ENCODE measurements at places on chromosomes 11 and 22.

DNA sequence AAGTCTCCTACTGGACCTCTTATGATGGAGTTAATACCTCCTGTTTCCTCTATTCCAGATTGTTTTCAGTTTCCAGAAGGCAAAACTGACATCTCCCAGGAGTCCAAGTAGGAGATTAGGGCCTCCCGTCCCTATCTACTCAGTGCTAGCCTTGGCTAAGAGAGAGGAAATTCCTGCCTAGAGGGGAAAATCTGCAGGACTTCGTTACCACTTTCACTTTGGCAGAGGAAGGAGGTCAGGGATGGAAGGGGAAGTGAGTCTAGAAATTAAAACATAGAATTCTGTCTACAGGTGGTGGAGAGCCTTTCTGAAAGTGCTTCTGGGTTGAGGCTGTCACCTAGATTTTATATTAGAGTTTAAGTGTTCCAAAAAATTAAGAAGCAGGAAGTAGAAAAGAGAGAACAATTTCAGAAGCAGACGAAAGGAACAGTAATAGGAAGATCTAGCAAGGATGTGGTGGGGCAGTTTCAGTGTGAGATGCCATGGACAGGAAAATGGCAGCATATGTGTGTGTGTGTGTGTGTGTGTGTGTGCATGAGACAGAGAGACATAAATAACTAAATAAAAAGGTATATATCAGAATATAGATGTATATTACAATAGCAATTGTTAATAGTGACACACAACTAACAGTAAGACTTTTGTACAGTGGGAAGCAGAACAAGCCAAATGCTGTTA, 2.4 kb upstream of the TRIM68 start:
- no peak for DNase-seq

GRCh38 chr11:2134022-2135010, 4.9 kb downstream of the IGF2 start:
- DNase-seq: no peak

GRCh38 chr11:87325490-87325872, 287.7 kb downstream of the TMEM135 start:
- DNase-seq: no peak

DNA sequence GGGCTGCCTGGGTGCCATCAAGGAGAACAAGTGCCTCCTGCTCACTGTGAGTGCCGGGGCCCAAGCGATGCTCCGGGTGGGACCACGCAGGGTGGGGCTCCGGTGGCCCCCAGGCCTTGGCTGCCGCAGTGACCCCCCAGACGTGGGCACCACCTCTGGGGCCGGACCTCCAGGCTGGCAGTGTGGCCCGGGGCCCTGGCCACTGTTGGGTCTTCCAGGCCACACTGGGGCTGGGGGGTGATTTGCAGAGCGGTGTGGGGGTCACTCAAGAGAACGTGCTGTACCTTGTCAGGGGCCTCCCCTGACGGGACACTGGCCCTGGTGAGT, 20.0 kb downstream of the TSPAN4 start:
- no peak for DNase-seq

DNA sequence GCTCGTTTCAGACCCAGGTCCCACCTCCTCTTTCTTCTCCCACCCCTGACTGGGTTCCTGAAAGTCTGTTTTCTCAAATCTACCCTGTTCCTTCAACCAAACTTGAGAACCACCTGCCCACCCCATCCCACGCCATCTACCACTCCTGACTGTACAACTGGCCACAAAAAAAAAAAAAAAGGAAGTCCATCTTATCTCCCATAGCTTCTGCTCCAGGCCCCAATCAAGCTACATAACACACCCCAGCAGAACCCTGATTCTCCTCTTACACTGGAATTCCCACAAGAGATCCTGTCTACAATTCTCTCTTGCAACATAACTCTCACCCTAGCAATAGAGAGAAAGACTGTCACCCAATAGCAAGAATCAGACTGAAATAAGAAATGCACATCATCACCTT, 39.2 kb upstream of the CHST1 start:
- no peak for DNase-seq

GRCh38 chr11:26244207-26244606, 87.7 kb upstream of the ANO3 start:
- DNase-seq: no peak

GRCh38 chr11:117010808-117011540, 87.3 kb downstream of the SIK3 start:
- no peak for DNase-seq

GRCh38 chr22:17104336-17104935, 16.7 kb downstream of the TMEM121B start:
- DNase-seq: no peak

GRCh38 chr11:103602840-103603239, 433.6 kb upstream of the DDI1 start:
- DNase-seq: no peak

DNA sequence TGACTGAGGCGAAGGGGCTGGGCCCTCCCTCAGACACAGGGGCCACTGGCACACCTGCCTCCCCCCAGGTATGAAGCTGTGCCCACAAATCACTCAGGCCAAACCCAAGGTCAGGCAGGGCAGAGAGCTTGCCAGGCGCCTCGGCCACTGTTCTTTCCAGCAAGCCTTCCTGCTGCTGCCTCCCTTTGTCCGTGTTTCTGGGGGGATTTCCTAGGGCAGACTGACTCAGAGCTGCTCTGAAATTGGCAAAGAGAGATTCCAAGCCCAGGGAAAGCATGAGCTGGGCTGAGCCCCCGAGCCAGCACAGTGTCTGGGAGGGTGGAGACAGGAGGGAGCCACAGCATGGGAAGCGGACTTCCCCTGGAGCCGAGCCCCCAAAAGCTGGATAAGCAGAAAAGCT, 33.2 kb downstream of the PPP2R1B start:
- DNase-seq: no peak

DNA sequence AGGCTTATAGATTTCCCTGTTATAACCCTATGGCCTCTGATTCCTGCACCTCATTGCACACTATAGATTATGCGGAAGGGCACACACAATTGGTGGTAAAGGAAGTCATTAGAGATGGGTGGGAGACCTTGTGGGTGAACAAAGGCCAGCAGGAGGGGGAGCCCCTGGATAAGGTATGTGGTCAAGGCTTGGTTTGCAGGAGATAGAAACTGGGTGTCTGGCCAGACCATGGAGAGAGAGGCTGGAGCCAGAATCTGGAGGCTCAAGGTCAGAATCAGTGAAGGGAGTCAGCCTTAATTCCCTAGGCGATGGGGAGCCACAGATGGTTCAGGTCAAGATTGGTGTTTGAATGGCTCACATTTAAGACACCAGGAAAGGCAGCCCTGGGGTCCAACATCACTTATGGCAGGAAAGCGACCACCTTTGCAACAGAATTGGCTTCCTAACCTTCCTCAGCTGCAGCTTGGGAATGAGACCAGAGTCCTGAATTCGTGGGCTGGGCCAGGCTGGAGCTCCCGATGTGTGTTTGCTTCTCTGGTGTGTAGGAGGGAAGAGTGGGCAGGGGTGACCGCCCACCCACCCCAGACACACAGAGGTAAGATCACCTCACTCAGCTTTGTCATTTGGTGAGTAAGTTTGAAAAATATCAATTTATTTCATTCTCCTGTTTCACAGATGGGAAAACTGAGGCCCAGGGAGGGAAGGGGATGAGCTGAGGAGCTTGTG, 22.7 kb upstream of the SCUBE1 start:
- no peak for DNase-seq

- no peak for DNase-seq
Observed at GRCh38 chr22:41888627-41889200, 26.2 kb downstream of the SHISA8 start.

GRCh38 chr11:1203505-1204271, 19.2 kb upstream of the MUC5B start:
- no peak for DNase-seq

DNA sequence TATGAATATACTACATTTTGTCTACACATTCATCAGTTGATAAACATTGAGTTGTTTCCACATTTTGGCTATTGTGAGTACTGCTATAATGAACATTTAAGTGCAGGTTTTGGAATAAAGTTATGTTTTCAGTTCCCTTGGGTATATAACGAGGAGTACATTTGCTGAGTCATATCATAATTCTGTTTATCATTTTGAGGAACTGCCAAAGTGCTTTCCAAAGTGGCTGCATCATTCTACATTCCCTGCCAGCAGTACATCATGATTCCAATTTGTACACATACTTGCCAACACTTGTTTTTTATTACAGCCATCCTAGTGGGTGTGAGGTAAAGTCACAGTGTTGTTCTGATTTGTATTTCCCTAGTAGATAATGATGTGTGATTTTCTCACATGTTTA, 1458.6 kb upstream of the TENM4 start:
- no peak for DNase-seq

DNA sequence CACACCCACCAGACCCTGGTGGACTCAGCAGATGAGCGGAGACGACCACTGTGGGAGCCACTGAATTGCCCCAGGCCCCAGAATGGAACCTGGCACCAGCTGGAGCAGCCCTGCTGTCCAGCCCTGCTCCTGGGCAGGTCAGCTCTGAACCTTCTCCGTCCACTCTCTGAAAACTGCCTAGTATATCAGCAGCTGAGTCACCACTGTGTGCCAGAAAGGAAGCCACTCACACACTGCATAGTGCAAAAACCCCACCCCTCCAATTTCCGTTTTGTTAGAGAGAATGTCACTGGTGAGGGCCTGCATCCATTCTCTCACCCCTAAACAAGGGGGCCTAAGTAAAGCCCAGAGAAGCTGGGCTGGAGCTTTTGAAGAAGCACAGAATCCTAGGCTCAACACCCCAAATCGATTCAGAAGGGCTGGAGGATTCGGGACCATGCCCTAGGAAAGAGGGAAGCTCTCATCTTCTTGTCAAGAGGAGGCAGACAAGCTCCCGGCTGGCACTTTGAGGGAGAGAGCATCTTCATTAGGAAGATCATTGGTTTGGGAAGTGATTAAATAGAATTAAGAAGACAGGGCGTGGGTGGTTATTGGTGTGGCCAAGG, 44.5 kb downstream of the GALNT18 start:
- DNase-seq: no peak

DNA sequence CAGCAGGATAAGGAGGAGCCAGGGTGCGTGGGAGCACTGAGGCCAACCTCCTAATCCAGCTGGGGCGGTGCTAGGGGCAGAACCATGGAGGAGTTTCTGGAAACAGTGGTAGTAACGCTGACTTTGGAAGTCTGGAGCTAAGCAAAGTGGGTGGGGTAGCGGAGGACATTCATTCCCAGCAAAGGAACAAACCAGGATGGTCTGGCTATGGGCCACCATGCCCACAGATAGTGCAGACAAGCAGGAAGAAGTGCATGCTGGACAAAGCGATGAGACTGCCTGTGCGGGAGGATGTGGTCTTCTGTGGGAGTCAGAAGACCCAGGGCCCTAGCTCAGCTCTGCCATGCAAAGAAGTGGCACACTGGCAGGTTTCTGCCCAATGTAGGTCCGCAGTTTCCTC, 71.6 kb upstream of the CSNK2A3 start:
- no peak for DNase-seq

DNA sequence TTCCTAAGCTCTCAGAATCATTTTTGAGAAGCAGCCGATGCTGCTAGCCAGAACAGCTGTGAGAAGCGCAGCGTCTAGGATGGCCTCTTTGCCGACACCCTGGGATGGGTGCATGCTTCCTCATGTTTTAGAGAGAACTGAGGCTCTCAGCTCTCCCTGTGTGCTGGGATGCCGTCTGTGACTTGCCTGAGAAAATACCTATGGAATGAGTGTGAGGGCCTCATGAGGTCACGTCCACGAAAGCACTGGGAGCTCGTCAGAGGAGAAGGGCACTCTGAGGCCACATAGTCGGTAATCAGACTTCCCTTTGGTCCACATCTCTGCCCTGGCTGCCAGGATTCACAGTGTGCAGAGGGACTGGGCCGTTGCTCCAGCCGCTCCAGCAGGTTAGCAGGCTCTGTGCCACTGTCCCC, 54.7 kb downstream of the MICAL3 start:
- no peak for DNase-seq

DNA sequence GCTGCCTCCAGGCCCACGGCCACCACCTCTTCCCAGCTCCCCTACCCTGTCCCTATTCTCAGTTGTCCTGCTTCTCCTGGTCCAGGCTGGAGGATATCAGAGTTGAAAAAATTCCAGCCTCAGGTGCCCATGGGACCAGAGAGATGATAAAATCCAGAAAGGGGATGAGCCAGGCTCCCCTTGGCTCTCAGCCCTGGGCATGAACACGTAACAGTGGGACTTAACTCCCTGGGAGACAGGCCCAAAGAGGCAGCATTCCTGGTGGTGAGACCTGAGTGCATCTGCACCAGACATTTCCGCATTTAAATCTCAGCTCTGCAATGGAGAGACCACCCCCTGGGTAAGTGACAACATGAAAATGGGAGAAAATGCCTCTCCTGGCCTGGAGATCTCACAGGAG, 10.4 kb upstream of the SLC39A13 start:
- no peak for DNase-seq

DNA sequence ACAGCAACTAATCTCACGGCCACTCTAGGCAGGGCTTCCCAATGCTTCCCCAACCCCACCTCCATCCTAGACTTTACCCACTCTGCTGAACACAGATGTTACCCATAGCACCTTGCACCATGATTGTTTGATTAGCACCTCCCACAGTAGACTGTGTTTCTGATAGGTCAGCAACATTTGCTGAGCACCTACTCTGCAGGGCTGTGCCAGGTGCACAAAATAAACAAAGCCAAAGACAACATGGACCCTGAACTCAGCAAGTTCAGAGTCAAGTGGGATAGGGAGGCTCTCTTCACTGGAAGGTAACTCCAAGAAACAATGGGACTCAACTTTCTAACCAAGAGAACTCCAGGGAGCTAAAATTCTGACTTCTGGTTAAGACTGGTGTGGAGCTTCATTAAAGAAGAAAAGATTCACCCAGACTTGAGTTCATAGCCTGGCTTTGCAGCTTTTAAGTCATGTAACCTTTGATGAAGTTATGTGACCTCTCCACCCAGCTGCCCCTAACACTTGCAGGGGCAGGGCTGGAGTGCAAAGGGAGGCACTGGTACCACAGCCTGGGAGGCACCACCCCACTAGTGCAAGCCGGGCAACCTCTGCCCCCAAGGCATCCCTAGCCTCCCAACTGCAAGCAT, 6.7 kb upstream of the RTN4RL2 start:
- no peak for DNase-seq

GRCh38 chr22:20530368-20531153, 23.2 kb downstream of the MED15 start:
- DNase-seq: no peak

DNA sequence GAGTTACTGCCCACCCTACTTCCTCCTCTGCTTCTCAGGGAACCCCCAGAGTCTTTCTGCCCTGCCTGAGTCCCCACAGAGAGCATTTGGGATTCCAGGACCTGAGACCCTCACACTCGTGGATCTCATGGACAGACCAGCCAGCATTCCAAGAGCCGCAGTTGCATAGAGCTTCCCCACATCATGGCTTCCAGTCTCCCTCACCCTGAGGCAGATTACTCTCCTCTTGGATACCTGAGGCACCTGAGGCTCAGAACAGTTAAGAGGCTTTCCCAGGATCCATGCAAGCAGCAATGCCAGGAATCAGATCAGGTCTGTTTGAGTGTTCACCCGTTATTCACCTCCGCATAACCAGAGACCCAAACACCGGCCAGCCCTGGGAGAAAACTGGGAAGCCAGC, 102.2 kb downstream of the TRIM29 start:
- DNase-seq: no peak

DNA sequence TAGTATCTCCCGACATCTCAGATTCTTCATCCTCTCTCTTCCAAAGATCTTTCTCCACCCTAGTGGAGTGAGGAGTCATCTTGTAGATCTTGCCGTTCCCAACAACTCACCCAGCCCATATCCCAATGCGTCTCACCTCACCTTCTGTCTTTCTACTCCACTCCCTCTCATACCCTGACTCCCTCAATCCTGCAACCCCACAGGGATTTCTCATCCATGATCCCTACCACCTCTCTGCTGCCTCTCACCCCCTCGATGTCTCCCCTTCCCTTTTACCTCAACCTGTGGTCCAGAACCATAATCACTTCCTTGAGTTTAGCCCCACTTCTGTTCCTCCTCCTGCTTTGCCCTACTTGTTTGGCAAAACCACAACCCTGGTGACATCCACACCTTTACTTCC, 41.7 kb downstream of the OTOG start:
- DNase-seq: no peak

All from NCI-H187 treated with DMSO at 0.1 percent for 48 hours (cell line).